ENCODE measurements at places on chromosomes 6 and 20.

DNA sequence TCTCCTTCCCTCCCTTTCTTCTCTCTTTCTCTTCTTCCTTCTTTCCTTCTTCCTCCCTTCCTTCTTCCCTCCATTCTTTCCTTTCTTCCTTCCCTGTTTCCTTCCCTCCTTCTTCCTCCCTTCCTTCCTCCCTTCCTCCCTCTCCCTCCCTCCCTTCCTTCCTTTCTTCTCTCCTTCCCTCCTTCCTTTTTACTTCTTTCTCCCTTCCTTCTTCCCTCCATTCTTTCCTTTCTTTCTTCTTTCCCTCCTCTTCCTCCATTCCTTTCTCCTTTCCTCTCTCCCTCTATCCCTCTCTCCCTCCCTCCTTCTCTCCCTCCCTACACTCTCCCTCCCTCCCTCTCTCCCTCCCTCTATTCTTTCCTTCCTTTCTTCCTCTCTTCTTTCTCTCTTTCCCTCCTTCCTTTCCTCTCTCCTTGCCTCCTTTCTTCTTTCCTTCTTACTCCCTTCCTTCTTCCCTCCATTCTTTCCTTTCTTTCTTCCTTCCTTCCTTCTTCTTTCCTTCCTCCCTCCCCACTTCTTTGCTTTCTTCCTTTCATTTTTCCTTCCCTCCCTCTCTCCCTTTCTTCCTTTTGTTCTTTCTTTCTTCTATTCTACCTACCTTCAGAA is 200.4 kb upstream of the SSTR4 start:
- no peak for DNase-seq

- no peak for DNase-seq
These were observed 1.4 kb upstream of the STX11 start for GRCh38 chr6:144148886-144149285.

DNA sequence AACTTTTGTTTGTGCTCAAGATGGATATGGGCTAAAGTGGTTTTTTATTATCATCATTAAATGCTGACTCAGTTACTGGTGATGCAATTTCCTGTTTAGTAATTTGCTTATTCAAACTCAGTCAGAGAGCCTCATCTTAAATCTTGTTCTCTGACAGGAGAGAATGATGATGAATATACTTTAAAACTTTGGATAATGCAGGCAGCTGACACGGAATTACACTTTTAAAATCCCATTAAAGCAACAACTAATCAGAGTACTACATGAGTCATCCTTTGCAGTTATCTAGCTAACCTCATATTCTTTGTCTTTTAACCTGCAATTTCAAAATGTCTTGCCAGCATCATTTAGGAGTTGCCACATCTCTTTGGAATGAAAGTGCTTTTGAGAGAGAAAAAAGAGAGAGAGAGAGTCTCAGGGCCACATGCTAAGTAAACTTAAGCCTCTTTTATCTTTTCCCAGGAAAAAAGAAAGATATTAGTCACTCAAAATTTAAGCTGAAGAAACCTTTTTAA is 9.2 kb upstream of the C6orf141 start:
- no peak for DNase-seq

GRCh38 chr6:110653381-110653780 is 161.9 kb downstream of the CDK19 start:
- DNase-seq = no peak

DNA sequence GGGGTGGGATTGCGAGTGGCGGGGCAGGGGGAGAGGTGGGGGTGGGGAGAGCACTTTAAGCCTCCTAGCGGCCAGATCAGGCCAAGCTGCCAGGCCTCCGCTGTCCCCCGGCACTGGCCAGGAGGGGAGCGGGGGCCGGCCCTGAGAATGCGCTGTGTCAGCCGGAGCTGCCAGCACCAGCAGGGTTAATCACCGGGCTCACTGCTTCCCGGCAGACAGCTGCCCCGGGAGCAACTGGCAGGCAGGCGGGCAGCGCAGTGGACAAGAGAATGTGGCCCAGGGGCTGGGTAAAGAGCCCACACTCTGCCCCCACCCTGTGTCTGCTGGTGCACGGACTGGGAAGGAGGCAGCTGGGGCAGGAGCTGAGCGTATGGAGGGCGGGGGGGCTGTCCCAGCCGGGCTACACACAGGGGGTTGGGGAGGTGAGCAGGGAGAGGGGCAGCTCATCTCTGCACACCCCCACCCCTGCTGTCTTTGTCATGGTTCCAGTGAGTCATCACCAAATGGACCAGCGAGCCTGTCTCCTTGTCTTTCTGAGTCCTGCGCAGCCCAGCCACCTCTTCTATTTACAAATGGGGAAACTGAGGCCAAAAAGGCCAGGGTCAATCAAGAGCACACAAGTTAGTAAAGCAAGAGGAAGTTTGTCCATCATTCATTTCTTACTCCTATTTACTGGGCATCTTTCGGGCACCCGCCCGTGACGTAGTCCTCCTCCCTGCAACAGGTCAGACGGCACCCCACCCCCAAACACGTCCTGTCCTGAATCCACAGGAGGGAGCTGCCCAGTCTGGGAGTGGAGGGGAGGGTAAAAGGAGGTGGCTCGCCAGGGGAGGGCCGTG is 2.1 kb upstream of the LAMA5 start:
- peak; percentile 67 for DNase-seq

DNA sequence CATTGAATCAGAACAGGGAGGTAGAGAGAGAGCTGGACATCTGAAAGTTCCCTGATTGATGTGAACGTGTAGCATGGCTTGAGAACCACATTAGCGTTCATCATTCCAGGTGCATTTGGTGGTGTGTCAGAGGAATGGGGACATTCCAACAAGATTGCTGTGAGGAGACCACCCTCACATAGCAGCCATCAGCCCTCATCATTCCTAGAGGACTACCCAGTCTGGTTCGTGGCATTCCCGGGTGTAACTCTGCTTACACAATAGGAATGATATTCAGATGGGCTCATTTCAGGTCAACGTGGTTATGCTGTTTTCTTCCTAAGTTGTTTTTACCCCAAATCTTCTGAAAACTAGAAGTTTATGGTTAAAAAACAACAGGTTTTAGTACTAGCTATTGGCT is 62.2 kb upstream of the KLHL31 start:
- no peak for DNase-seq

- DNase-seq = no peak
These were observed 12.0 kb downstream of the ADRM1 start for GRCh38 chr20:62314711-62315302.

DNA sequence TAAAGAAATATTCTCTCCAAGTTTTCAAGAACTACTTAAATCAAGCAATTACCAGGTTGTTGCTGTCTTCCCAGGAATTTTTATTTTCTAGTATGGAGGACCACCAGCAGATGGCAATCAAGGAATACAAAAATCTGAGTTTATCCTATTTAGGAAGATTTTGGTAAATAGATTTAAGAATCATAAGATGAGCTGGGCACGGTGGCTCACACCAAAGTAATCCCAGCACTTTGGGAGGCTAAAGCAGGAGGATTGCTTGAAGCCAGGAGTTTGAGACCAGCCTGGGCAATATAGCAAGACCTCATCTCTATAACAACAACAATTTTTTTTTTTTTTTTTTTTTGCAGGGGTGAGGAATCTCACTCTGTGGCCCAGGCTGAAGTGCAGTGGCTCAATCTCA is 19.3 kb upstream of the SEC63 start:
- no peak for DNase-seq

DNA sequence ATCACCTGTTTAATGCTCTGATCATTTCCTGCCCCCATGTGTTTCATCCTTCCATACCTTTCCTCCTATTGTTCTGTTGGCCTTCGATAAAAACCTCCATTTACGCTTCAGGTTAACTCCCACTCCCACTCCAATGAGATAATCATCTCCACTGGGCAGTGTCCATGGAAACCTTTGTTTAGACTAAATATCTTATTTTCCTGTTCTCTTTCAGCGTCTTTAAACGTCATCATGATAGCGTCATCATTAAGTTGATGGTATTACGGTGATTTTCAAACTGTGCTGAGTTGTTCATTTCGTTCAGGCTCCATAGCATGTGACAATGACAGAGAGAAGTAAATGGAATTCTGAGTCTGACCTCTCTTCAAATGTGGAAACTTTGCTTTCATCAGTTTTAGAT is 970.5 kb upstream of the SLC35B3 start:
- no peak for DNase-seq

- DNase-seq = no peak
These were observed 39.3 kb downstream of the GTF2H5 start for GRCh38 chr6:158207422-158207788.

GRCh38 chr20:21396599-21397340 is 556 bp downstream of the NKX2-4 start:
- no peak for DNase-seq

- no peak for DNase-seq
These were observed 45.4 kb upstream of the AGPAT4 start for GRCh38 chr6:161319231-161319630.

DNA sequence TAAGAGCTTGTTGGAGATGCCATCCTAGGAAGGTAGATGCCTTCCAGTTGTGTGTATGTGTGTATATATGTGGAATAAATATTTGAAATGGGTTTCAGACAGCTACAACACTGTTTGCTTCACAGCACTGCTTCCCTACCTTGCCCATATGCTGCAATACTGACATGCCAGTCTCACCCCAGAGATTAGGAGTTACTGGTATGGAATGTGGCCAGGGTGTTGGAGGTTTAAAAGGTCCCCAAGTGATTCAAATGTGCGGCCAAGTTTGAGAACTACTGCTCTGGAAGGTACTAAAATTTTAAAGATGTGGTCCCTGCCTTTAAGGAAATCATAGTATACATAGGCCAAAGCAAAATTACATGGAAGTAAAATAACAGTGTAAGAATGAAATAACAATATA is 39.5 kb downstream of the BCKDHB start:
- DNase-seq = no peak

DNA sequence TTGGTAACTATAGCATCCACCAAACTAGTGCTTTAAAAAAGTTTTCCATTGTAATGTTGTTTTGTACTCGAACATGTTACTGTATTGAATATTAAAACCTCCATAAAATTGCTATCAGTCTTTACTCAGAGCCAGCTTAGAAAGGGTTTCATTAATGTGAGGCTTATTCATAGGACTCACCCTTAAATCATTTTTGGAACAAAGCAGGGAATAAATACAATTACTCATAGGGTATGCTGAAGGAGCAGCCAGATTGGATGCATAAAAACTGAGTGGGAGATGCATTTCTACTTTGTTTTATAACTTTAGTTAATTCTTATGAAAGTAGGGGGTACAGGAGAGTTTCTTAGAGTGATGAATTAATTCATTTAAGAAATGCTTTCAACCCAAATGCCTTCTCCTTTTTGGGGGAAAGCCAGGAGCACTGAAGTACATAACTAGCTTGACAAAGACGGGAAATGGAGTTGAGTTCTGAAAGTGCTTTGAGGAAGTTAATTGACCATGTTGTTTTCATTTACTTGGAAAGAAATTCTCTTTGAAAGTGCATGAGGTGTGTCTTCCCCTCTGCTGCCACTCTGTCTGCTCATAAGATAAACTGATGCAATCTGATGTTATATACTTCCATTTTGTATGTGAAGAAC is 90.3 kb downstream of the RNF144B start:
- DNase-seq = peak; percentile 71

GRCh38 chr6:159838020-159838744 is 38.1 kb downstream of the PNLDC1 start:
- DNase-seq = no peak

DNA sequence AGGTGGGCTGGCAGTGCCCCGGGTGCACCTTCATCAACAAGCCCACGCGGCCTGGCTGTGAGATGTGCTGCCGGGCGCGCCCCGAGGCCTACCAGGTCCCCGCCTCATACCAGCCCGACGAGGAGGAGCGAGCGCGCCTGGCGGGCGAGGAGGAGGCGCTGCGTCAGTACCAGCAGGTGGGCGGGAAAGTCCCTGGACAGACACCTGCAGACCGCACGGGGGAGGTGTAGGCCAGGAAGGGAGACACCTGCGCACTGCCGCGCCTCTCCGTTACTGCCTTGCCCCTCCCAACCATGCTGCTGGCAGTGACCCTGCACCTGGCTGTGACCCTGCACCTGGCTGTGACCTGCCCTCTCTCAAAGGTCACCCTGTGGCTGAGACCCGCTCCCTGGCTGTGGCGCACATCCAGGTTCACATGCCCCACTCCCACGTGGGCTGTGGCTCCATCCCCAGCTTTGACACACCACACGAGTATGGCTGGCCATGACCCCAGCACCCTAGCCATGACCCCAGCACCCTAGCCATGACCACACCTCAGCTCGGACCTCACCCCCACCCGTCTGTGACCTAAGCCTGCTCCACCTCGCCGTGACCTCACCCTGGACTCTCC is 11.6 kb downstream of the RBCK1 start:
- DNase-seq = peak; percentile 13

- DNase-seq = no peak
These were observed 19.0 kb downstream of the ETV7 start for GRCh38 chr6:36368421-36368820.

DNA sequence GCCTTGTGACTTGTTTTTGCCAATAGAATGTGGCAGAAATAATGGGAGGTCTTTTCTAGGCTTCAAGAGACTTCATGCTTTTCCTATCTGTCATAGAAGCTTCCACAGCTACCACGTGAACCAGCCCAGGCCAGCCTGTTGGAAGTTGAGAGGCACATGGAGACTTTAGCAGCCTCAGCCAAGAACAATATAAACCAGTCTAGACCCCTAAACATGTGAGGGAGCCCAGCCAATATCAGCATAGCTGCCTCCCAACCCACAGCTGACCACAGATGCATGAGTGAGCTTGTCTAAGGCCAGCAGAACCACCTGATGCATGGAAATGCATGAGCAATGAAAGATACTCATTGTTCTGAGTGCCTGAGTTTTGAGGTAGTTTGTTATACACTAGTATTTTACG is 540.7 kb upstream of the BTBD3 start:
- DNase-seq = no peak

GRCh38 chr6:155493026-155493693 is 37.5 kb upstream of the NOX3 start:
- no peak for DNase-seq

GRCh38 chr6:14713966-14714631 is 531.8 kb upstream of the JARID2 start:
- no peak for DNase-seq

DNA sequence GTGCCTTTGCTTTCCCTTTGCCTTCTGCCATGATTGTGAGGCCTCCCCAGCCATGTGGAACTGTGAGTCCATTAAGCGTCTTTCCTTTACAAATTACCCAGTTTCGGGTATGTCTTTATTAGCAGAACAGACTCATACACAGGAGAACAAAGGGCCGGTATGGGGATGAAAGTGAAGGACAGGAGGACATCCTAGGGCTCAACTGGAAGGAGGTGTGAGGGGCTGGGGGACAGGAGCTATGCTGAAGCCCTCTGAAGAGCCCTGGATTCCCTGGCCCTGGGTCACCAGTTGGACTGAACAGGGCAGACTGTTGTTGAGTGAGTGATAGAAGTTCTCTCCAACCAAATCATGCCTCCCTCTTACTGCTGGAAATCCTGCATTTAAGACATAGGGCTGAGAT is 105.8 kb downstream of the SCML4 start:
- DNase-seq = no peak

DNA sequence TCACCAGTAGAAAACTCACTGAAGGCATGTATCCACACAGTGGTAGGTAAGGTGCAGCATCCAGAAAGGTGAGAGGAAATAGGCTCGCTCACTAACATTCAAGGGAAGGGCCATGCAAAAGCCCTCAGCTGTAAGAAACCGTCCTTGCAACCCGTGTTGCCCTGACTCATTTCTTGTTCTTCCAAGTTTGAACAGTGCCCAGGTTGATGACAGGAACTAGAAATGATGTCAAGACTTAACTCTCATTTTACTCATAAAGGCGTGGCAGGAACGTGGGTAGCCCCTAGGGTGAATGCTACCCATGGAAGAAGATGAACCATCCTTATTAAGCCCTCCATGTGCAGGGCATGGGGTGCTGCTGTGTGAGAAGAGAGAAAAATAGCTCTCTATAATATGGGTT is 187.6 kb downstream of the CD83 start:
- DNase-seq = no peak

Data from RPMI8226 (cell line).